NB4 (cell line): ENCODE measurements at places on chromosomes 1 and 21.

GRCh38 chr1:225897595-225898514 lies 8.9 kb upstream of the LEFTY1 start:
- no peak for DNase-seq

GRCh38 chr1:151992303-151993083 lies 1.2 kb downstream of the S100A10 start:
- peak; percentile 90 for DNase-seq

DNA sequence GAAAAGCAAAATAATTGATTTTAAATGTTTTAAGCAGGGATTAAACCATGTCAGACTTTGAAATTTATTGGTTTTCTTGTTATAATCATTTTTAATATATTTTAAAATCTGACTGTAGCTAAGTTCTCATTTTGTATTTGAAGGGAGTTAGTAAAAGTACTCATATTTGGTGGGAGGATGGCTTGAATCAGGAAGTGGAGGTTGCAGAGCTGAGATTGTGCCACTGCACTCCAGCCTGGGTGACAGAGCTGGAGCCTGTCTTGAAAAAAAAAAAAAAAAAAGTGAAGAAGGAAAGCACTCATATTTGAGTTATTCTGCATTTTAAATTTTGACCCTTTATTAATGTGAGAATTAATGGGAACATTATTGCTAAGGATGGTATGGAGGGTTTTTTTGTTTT lies 106.0 kb downstream of the RABGAP1L start:
- peak; percentile 4 for DNase-seq

DNA sequence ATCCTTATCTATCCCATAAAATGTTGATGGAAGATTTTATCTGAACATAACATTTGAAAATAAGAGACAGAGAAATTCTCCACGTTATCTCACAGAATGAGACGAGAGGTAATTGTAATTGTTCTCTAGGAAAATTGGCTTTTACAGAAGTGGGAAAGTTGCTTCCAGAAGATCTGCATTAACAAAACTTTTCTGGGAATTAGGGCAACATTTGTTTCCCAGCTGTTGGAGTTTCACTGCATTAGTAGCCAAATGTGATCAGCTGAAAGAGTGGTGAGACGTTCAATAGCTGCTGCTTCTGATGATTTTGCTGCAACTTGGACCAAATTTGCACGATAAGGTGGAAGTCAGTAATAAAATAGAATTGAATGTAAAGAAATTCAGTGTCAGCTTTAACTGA lies 7.6 kb downstream of the CHODL start:
- DNase-seq = no peak

- no peak for DNase-seq
Measured at GRCh38 chr1:94778808-94779207, 41.3 kb upstream of the SLC44A3 start.

- DNase-seq = no peak
Measured at GRCh38 chr21:26332867-26333266, 162.3 kb upstream of the APP start.

DNA sequence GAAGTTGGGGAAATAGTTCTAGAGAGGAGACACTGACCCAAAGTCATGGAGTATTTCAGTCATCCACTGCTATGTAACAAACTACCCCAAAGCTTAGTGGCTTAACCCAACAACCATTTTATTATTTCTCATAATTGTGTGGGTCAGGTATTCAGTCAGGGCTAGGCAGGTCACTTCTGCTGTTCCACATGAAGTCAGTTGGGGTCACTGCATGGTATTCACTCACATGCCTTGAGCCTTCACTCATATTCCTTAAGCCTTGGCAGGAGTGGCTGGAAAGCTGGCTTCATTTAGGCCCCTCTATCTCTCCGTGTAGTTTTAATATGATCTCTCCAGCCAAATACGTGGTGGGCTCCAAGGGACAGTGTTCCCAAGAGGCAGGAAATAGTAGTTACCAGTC lies 17.5 kb upstream of the RNF11 start:
- DNase-seq = no peak

- DNase-seq = peak; percentile 59
Measured at GRCh38 chr1:9235096-9235459, 504 bp downstream of the H6PD start.

DNA sequence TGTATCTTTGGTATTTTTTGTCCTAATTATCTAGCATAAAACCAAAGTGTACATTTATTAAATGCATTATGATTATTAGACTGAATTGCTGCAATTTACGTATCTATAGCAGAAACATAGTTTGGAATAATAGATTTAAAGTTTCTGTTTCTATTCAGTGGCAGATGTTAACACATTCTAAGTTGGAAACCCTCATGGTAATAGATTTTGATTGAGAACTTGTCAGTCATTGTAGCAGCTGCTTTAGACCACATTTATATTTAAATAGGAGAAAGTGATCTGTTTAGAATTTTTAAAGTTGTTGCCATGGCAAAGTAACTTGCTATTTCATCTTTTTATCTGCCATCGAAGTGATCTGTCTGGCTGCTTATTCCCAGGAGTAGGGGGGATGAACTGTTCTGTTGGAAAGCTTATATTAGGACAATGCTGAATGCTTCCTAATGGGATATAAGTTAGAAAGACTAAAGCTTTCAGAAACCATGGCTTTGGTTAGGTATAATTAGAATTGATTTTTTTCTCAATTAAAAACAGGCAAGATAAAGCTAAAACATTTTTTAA lies 61.6 kb downstream of the HS2ST1 start:
- DNase-seq = no peak

DNA sequence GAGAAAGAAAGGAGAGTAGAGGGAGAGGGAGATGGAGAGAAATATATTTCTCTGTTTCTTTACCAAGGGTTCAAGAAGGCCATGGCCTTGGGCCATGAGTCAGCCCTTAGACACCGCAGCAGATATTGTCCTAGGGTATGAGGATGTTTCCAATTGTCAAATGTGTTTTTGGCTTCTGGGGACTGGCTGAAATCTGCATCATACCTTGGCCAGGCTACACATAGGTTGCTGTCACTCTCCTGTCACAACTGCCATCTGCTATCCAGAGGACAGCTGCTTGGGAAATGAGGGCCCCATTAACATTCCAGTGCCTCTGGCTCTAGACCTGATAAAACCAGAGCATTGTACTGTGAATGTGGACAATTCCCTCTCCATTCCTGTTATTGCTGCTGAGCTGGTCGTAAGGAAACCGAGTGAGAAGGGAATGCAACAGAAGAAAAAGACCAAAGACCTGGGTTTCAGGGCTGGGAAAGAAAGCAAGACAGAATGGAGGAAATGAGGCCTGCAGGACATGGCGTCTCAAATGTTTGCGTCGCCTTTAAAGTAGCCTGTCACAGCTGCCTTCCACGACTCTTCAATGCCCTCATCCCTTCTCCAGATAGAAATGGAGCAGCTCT lies 8.8 kb upstream of the PIGC start:
- DNase-seq = no peak

- no peak for DNase-seq
Measured at GRCh38 chr21:38898422-38899096, 92.8 kb downstream of the ETS2 start.

DNA sequence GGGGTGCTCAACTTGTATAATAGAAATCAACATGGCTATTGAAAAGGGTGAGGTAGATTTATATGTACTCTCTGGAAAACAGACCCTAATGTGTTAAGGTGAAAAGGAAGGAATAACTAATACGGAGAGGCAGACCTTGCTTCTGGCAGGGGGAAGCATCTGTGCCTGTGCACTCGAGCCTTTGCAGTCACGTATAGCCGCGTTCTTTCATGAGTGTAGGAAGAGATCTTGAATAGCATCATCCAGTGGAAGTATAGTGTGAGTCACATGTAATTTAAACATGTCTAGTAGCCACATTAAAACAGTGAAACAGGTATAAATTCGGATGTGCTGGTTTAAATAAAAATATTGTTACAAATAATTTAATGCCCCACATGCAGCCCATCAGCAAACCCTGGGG lies 3.0 kb downstream of the A3GALT2 start:
- DNase-seq = no peak

GRCh38 chr1:112583366-112583765 lies 35.6 kb downstream of the ST7L start:
- no peak for DNase-seq
